ENCODE measurements at places on chromosomes 12 and 14.
A peak's percentile ranks its signal among the peaks of the same experiment; 100 is the strongest.

DNA sequence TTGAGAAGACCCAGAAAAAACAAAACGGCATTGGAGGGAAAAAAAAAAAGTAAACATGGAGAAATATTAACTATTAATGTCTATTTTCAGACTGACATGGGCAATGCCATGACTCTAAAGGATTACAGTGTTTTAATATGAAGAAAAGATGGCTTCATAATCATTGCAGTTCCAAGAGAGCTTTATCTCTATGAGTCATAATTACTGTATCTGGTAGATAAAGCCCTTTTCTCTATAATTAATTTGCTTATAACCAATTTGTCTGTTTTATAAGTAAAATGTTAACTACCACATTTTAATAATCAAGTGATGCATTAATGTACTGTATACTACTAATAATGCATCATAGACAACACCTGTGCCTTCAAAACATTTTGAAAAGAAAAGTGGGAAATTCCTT lies 59.7 kb downstream of the CLIP1 start:
- no peak for DNase-seq
- no peak overlapping the region for H3K27ac ChIP-seq
- H3K4me1 ChIP-seq, result no peaks in the 10 kb centered on the region
- peaks cover 27% of the 10 kb centered on the region for H3K36me3 ChIP-seq
- H3K27me3 ChIP-seq, result no peaks in the 10 kb centered on the region

GRCh38 chr12:57898308-57898970 lies 42.9 kb upstream of the ATP23 start:
- peaks cover 57% of the 10 kb centered on the region for H3K4me1 ChIP-seq
- H3K36me3 ChIP-seq, result no peaks in the 10 kb centered on the region
- H3K27ac ChIP-seq, result peak overlapping the region; percentile 90
- H3K27me3 ChIP-seq, result no peaks in the 10 kb centered on the region
- no peak overlapping the region for H3K4me3 ChIP-seq

DNA sequence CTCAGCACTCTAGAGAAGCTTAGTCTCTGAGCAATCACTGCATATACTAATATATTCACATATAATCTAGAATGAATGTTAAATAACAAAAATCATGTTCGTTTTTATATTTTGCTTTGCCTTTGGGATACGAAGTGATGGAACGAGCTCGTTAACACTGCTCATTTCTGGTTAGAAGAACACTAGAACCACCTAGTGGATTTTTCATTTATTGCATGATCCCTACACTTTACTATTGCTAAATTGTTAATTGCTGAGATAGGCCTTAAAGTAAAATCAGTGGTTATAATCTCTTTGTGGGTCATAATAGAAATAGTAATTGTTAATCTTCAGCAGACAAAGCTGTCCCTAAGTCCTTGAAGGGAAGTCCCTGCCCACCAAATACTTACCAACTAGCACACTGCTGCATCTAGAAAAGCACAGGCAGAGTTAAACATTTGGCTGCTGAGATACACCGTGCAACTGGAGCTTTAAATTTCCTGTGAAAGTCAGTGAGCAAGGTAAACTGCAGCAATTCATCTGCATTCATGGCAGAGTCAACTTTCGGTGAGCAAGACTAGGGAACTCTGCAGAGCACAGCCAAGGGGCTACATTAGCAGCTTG lies 353.7 kb downstream of the APAF1 start:
- H3K27me3 ChIP-seq, result no peaks in the 10 kb centered on the region
- no peak overlapping the region for H3K4me3 ChIP-seq
- H3K36me3 ChIP-seq, result no peaks in the 10 kb centered on the region
- no peaks in the 10 kb centered on the region for H3K4me1 ChIP-seq

- H3K36me3 ChIP-seq, result no peaks in the 10 kb centered on the region
- no peaks in the 10 kb centered on the region for H3K27me3 ChIP-seq
- peaks cover 9% of the 10 kb centered on the region for H3K4me1 ChIP-seq
These were observed 941 bp upstream of the PPP1CC start for GRCh38 chr12:110743571-110744093.

GRCh38 chr14:64801800-64802199 lies 77.9 kb downstream of the SPTB start:
- no peaks in the 10 kb centered on the region for H3K27me3 ChIP-seq
- H3K36me3 ChIP-seq, result no peaks in the 10 kb centered on the region
- DNase-seq, result no peak
- H3K27ac ChIP-seq, result no peak overlapping the region

DNA sequence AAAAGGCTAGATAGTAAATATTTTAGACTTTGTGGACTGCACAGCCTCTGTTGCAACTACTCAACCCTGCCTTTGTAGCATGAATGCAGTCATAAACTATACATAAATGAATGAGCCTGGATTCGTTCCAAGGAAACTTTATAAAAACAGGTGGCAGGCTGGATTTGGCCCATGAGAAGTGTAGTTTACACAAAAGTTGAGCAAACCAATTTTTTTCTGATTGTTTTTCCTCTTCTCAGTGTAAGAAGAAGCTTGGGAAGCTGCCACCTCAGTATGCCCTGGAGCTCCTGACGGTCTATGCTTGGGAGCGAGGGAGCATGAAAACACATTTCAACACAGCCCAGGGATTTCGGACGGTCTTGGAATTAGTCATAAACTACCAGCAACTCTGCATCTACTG lies 9.5 kb downstream of the OAS1 start:
- H3K27me3 ChIP-seq, result no peaks in the 10 kb centered on the region
- no peak overlapping the region for H3K4me3 ChIP-seq
- no peak for DNase-seq

DNA sequence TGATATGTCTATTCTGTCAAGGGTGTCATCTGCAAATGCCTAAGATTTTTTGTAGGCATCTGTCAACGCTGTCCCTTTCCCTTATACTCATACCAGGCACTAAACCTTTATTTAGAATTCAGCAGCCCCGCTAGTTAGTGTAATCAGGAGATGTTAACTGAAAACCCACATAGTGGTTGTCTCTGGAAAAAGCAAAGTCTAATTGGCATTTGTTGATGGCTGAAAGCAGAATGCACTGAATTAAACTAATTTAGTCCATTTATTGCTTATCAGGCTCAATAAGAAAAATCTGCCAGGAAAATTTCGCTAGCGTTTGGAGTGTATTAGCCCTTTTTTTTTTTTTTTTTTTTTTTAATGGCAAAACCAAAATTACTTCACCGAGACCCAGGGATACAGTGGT lies 34.5 kb downstream of the TDP1 start:
- no peaks in the 10 kb centered on the region for H3K4me1 ChIP-seq
- peaks cover 75% of the 10 kb centered on the region for H3K36me3 ChIP-seq

DNA sequence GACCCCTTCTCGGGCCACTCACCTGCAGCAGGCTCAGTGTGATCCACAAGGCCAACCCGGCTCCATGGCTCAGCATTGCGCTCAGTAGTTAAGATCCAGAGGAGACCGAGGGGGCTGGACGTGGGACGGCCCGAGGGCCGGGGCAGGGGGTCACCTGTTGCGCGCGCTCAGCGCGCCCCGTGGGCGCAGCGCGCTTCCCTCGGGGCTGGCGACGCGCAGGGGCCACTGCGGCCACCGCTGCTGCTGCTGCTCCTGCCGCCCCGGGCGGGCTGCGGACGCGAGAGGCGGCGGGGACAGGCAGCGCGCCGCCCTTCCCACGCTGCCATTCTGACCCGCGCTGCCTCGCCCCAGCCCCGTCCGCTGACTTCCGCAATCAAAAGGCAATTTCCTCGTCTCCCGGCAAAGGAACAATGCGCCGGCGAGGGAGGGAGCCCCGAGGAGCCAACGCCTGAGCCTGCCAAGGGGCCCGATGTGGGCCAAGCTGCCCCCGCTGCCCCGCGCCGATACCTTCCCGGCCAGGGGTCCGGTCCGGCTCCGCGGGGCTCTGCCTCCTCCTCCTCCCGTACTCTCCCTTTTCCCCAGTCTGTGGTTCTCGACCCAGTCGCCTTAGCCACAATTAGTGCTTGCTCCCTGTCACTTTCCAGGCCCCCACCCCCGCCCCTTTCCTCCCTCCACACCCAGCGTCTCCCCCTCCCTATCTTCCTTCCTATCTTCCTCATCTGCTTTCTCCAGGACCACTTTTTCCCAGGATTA lies 27.3 kb downstream of the PTPRB start:
- H3K36me3 ChIP-seq, result no peaks in the 10 kb centered on the region
- H3K4me3 ChIP-seq, result no peak overlapping the region
- no peak for DNase-seq
- H3K4me1 ChIP-seq, result no peaks in the 10 kb centered on the region
- peaks cover 7% of the 10 kb centered on the region for H3K27me3 ChIP-seq
- H3K27ac ChIP-seq, result no peak overlapping the region

GRCh38 chr12:49188201-49188915 lies 522 bp downstream of the TUBA1A start:
- peak overlapping the region; percentile 98 for H3K27ac ChIP-seq
- DNase-seq, result peak; percentile 49
- peaks cover 9% of the 10 kb centered on the region for H3K4me1 ChIP-seq
- peaks cover 12% of the 10 kb centered on the region for H3K36me3 ChIP-seq

GRCh38 chr12:123131879-123132402 lies 18.9 kb downstream of the PITPNM2 start:
- H3K27me3 ChIP-seq, result no peaks in the 10 kb centered on the region
- peaks cover 14% of the 10 kb centered on the region for H3K4me1 ChIP-seq
- peak overlapping the region; percentile 47 for H3K27ac ChIP-seq
- no peaks in the 10 kb centered on the region for H3K36me3 ChIP-seq

DNA sequence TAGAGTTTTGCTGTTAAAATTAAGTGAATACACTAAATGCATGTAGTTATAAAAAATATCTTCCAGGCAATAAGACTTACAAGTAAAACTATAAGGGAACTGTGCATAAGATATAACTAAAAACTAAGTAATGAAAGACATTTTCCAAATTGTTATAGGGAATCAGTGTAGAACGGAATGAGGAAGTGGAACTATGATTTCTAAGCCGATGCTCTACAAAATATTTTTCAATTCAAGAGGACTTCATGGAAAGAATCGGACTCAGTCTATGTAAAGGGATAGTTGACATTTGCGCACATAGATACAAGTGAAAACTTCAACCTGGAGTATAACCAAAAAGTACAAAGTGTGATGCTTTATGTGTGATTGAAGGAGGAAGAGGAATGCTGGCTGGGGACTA lies 40.1 kb upstream of the KIF21A start:
- H3K4me1 ChIP-seq, result no peaks in the 10 kb centered on the region
- no peak overlapping the region for H3K4me3 ChIP-seq
- no peak overlapping the region for H3K27ac ChIP-seq

GRCh38 chr12:118023301-118023860 lies 6.9 kb downstream of the RFC5 start:
- DNase-seq, result no peak
- H3K4me3 ChIP-seq, result no peak overlapping the region
- no peaks in the 10 kb centered on the region for H3K27me3 ChIP-seq
- H3K4me1 ChIP-seq, result no peaks in the 10 kb centered on the region
- H3K27ac ChIP-seq, result no peak overlapping the region

Data from effector memory CD4-positive, alpha-beta T cell (primary cell).